Omental fat pad (tissue), 4 donors: ENCODE measurements at places on chromosomes 16 and 17.
A peak's percentile ranks its signal among the peaks of the same experiment; 100 is the strongest.

DNA sequence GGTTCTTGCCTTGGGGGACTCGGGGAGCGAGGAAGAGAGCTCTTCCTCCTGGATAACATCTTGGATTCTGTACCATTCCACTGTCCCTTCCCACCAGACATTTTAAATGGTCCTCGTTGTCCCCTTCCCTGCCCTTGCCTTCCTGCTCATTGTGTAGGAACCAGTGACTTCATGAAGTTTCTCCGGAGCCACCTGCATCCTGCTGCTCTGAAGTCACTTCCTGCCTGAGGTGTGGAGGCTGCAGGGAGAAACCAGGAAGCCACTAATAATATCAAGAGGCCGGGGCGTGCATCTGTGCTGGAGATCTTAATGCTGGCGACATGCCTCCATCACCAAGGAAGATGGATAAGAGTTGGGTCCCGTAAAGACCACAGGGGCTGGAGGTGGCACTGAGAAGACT lies 6.2 kb upstream of the SLC16A13 start:
- DNase-seq, result no peak

DNA sequence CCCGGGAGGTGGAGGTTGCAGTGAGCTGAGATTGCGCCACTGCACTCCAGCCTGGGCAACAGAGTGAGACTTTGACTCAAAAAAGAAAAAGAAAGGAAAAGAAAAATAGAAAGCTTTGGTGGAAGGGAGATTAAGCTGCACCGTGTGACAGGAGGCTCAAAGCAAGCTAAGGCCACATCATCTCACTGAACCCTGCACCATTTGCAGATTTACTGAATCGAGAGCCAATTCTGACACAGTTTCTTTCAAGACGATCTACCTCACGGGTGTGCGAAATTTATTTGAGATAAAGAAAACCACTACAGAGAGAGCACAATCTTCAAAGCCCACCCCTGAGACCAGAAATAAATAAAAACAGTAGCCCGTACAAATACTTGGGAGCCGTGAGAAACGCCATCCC lies 49.6 kb downstream of the RTN4RL1 start:
- no peak for DNase-seq

DNA sequence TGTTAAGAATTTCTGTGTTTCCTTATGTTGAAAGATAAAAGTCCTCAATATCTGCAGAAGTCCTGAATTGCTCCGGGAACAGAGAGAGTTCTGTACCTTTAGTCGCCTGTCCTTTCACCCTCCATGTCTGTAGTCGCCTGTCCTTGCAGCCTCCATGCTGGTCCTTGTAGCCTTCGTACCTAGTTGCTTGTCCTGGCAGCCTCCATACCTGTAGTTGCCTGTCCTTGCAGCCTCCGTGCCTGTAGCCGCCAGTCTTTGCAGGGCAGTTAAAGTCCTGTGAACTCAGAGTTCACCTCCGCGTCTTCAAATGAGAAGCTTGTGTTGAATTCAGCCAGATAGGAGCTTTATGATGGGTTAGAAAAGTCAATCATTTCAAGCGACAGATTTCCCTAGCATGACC lies 19.5 kb upstream of the ITGAX start:
- DNase-seq, result no peak

GRCh38 chr16:55889518-55889917 lies 14.3 kb upstream of the CES5A start:
- no peak for DNase-seq

- DNase-seq, result no peak
These were observed 42.2 kb upstream of the CNTNAP4 start for GRCh38 chr16:76235025-76235424.

DNA sequence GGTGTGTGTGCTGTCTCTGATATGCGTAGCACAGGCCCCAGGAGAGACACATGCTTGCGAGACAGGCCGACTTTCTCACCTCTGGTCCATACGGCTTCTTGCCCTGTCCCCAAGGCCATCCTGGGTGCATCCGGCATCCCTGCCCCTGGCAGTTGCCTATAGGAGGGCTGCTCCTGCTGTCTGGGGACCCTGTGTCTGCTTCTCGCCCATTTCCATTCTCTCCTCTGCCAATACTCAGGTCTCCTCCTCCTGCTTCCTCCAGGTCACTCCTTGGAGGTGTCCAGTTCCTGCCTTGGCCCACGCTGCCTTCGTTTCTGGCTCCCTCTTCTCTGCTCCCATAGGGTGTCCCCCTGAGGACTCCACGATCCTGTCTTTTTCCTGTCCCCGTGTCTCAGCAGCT lies 89.0 kb downstream of the DNAH17 start:
- DNase-seq, result no peak

- DNase-seq, result no peak
These were observed 228.5 kb upstream of the PMFBP1 start for GRCh38 chr16:72400257-72401083.

GRCh38 chr17:81478119-81478518 lies 34.5 kb downstream of the ACTG1 start:
- DNase-seq, result no peak

- no peak for DNase-seq
These were observed 92.8 kb upstream of the ZNF469 start for GRCh38 chr16:88289968-88290401.

- DNase-seq, result peak; percentile 80
These were observed 20.7 kb downstream of the LGALS9 start for GRCh38 chr17:27651411-27652345.

DNA sequence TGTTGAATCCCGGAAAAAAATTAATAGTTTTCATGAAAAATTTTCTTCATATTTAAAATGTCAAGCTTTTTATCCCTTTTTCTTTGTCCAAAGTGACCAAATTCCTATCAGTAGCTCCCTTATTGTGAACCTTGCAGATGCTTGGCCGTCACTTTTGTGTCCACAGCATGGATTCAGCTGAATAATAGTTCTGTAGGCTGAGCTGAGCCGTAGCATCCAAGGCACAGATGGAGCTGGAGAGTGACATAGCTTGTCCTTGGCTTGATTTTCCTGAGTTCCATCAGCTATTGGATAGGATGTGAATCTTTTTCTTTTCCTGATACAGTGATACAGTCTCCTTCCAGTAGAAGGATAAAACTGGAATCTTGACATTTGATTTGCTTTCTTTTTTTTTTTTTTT lies 3.6 kb downstream of the NUP85 start:
- DNase-seq, result no peak

- no peak for DNase-seq
These were observed 43.0 kb downstream of the SNX11 start for GRCh38 chr17:48150597-48151001.

GRCh38 chr17:56762144-56762543 lies 71.6 kb downstream of the C17orf67 start:
- no peak for DNase-seq

DNA sequence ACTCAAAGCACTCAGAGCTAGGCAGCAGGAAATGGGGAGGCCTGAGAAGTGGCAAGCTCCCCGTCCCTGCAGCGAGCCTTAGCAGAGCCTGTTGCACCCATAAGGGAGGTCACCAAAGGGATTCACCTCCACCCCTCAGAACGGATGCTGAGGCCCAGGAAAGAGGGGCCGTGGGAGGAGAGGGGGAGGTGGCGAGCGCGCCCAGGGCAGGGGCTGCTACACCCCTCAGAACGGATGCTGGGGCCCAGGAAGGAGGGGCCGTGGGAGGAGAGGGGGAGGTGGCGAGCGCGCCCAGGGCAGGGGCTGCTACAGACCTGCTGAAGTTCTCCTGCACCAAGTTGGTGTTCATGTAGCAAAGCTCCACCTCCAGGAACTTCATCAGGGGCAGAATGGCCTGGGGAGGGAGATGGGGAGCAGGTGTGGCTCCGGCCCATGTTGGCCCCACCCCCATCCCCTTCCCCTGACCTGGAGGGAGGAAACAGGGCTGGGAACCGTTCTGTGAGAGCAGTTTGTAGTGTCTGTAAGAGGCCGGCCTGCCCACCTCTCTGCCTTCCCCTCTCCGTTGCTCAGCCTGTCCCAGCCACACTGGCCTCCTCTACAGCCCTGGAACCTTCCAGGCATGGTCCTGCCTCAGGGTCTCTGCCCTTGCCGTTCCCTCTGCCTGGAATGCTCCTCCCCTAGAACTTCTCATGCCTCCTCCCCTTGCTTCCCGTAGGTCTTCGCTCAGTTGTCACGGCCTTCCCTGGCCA lies 11.4 kb downstream of the UNC13D start:
- no peak for DNase-seq

DNA sequence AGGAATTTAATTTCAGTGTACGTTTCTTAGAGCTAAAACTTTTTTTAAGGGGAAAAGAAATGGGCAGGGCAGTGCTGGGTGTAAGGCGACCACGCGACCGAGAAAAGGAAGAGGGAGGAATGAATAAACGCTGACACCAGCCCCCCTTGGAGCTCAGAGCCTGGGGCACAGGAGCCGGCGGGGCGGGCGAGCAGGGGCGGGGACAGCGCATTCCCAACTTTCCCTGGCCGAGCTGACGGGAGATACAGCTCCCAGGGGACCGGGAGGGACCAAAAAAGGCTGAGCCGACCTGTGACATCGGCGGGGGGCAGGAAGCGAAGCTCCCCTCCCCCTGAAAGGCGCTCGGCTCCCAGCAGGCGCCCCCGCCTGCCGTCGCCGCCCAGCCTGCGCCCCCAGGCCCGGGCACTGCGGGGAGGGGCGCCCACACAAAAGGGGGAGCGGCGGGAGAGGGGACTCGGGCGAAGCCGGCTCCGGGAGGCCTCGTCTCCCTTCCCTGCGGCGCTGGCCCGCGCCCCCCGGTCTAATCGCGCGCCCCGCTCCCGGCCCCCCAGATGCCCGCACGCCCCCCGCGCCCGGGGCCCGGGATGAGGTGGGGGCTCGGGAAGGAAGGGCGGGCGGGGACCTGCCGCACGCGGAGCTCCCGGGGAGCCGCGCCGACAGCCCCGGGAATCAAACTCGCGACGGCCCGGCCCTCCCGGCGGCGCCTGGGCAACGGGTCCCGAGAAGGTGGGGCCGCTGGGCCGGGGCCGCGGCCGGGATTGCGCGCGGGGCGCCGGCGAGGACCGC lies 622 bp downstream of the CUEDC1 start:
- DNase-seq, result no peak

- no peak for DNase-seq
These were observed 94.6 kb downstream of the EMP2 start for GRCh38 chr16:10485698-10486382.

- no peak for DNase-seq
These were observed 5.2 kb upstream of the EIF1 start for GRCh38 chr17:41683441-41684007.

GRCh38 chr16:83574388-83574787 lies 233.4 kb upstream of the HSBP1 start:
- DNase-seq, result no peak

- no peak for DNase-seq
These were observed 108.1 kb downstream of the ABCC12 start for GRCh38 chr16:48047720-48048119.

- DNase-seq, result no peak
These were observed 175.7 kb upstream of the ZKSCAN2 start for GRCh38 chr16:25433388-25433787.

GRCh38 chr16:14125000-14125681 lies 54.0 kb downstream of the MRTFB start:
- no peak for DNase-seq

- DNase-seq, result no peak
These were observed 22.6 kb downstream of the PRPSAP1 start for GRCh38 chr17:76331083-76331482.

GRCh38 chr16:11121083-11121608 lies 134.9 kb downstream of the SOCS1 start:
- no peak for DNase-seq

- no peak for DNase-seq
These were observed 28.5 kb downstream of the TNS4 start for GRCh38 chr17:40472733-40473452.

GRCh38 chr17:49456183-49456965 lies 38.7 kb upstream of the NGFR start:
- DNase-seq, result no peak

DNA sequence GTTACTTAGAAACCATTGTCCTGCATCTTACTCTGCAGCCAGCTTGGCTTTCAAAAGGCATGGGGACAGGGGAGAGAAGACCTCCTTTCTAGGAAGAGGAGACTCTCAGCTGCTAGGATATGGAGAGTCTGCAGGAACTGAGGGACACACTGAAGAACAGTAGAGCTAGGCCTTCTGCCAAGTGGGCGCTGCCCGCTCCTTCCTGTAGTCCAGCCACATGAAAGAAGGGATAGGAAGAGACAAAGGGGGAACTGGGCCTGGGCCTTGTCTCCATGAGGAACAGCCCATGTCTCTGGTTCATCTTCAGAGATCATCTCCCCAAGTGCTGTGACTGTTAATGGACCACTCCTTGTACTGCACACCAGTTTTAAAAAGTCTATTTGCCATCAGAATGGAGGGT lies 78.4 kb downstream of the SYCE1L start:
- DNase-seq, result no peak

GRCh38 chr16:55284718-55285099 lies 39.3 kb upstream of the IRX6 start:
- DNase-seq, result no peak

- DNase-seq, result no peak
These were observed 259.5 kb downstream of the IRX3 start for GRCh38 chr16:54027062-54027461.

DNA sequence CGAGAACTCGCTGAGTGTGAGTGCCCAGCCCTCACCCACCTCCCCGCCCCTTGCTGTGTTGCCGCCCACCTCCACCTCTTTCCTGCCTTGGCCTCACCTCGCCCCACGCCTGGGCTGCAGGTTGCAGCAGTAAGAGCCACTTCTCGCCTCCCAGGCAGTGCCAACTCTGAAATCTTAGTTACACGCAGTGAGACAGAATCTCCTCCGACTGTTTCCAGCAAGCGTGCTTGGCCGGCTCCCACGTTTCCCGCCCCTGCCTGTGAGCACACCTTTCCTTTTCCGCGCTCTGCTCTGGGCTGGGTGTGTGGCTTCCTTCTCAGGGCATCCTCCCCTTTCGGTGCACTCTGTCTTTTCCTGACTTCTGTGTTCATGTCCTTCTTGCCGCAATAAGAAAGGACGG lies 5.7 kb downstream of the ENGASE start:
- no peak for DNase-seq

DNA sequence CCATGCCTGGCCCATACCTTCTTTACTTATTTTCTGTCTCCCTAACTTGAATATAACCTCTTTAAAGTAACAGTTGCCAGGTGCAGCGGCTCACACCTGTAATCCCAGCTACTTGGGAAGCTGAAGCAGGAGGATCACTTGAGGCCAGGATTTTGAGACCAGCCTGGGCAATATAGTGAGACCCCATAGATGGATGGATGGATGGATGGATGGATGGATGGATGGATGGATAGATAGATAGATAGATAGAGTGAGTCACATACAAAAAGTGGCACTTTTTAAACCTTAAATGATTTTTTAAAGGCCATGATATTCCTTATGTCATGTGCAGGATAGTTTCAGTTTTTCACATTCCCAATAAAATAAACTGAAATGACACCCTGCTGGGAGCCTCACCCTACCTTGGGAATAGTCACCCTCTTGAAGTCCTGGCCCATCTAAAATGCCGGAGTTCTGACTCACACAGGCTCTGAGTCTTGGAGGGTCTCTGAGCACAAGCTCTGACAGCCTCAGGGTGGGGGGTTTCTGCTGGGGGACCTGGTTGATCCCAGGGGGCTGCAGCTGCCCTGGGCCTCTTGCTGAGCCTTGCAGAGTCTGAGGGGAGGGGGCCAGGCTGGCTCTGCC lies 26.2 kb downstream of the CPNE2 start:
- DNase-seq, result no peak
